Activated CD8-positive, alpha-beta memory T cell treated with anti-CD3 and anti-CD28 coated beads for 1 hour (primary cell): ENCODE measurements at places on chromosomes 3 and 15.

DNA sequence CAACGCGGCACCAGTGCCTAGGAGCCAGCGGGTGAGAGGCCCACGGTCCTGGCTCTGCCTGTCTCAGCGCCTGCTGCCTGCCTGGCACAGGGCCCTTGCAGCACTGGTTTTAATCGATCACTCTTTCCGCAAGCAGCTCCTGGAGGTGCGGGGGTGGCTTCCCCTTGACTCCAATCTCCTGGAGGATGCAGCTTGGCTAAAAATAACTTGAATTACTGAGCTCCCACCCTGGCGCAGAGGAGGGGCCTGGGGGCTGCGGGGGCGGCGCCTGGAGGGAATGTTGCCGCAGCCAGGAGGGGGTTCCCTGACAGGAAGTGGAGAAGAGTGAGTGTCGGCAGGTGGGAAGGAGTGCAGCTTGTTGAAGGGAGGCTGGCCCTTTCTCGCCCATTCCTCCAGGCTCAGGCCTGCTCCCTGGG lies 9.9 kb upstream of the RPL29 start:
- DNase-seq: no peak

DNA sequence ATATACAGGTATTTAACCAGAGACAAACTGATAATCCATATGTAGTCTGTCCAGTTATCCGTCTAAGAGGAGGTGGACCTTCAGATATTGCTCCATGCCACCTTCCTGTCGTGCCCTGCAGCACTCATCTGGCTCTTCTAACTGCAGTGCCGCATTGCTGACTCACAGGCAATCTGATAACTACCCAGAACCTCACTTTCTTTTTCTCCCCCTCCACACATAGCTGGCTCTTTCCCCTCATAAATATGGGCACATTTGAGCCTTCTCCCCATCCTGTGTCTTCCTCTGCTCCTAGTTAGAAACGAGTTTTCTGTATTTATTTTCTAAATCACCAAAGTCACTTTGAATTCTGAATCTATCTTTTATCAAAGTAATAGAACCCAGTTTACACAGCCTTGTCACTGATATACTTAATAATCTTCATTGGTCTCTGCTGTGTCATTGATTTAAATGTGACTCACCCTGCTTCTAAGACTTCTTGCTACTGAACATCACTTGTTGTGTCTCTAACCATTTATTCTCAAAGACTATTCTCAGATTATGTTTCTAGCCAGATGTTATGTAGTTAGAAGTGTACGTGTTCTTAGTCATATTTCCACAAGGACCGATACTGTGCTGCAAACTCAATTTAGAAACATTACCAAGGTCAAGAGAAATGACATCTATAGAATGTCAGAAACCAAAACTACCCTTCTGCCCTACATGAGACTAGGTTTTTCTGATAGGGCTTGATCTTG lies 17.4 kb upstream of the KCNMB2 start:
- DNase-seq: no peak

DNA sequence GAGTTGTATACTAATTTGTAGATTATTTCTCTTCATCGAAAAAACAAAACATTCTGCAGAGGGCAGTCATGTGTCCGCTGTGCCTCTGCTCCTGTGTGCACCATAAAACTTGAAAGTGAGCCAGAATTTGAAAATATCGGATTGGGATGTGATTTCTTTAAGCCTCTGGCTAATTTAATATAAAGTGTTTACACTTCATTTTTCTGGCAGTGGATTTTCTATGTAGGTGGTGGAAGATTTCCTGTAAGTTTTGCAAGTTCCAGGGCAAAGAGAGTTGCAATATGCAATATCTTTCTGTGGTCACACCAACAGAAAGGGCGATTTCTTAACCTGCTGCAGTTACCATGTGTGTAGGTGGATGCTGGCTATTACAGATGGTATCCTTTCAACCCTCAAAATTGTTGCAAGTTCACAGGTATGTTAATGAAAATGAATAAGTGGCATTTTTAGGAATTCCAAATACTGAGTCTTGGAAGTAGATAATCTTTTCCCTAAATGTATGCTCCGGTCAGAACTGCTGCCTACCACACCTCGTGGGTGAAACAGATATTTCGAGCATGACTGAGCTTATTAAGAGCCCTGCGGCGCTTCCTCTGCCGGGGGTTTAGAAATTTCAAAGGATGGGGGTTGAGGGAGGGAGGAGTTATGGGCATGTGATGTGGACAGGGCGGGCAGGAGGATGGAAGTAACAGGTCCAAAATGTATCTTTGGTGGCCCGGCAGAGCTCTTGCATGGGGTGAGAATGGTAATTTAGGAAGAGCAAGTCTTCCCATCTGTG lies 134.0 kb downstream of the PGPEP1L start:
- DNase-seq: no peak

DNA sequence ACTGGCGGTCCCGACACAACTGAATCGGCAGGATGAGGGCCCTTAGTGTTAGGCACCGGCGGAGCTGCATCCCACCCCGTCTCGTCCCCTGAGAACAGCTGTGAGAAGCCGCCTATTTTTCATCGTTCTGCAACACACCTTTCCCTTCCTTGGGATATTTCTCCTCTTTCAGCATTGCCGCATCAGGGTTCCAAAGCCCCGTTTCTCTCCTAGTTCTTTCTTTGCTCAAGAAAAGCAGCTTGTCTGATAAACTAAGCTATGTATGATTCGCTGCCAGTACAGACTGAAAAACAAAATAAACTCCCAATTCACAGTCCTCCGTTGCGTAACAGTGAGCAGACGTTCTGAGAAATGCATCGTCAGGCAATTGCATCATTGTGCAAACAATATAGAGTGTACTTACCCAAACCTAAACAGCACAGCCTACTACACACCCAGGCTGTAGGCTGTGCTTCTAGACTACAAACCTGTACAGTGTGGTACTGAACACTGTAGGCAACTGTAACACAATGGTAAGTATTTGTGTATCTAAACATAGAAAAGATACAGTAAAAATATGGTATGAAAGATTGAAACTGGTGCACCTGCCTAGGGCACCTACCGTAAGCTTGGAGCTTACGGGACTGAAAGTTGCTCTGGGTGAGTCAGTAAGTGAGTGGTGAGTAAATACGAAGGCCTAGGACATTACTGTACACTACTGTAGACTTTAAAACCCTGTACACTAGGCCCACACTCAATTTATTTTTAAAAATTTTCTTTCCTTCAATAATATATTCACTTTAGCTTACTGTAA lies 8.9 kb upstream of the ADAMTS17 start:
- no peak for DNase-seq

GRCh38 chr3:82186017-82186416 lies 424.6 kb upstream of the GBE1 start:
- no peak for DNase-seq

DNA sequence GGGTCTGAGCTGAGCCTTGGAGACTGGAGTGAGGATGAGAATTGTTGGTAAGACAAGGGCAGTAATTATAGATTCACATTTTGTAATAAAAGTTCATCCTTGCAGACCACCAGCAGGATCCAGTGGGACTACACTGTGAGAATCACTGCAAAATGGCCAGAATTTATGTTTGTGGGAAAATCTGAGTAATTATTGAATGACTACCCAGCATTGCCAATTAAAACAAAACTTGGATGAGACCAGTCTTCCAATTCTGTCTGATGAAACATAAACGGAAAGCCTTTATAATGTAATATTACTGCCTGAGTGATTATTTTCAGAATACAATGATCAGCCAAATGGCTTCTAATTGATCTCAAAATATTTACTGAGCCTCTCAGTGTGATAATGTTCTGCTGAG lies 323.3 kb upstream of the C2CD4B start:
- no peak for DNase-seq

DNA sequence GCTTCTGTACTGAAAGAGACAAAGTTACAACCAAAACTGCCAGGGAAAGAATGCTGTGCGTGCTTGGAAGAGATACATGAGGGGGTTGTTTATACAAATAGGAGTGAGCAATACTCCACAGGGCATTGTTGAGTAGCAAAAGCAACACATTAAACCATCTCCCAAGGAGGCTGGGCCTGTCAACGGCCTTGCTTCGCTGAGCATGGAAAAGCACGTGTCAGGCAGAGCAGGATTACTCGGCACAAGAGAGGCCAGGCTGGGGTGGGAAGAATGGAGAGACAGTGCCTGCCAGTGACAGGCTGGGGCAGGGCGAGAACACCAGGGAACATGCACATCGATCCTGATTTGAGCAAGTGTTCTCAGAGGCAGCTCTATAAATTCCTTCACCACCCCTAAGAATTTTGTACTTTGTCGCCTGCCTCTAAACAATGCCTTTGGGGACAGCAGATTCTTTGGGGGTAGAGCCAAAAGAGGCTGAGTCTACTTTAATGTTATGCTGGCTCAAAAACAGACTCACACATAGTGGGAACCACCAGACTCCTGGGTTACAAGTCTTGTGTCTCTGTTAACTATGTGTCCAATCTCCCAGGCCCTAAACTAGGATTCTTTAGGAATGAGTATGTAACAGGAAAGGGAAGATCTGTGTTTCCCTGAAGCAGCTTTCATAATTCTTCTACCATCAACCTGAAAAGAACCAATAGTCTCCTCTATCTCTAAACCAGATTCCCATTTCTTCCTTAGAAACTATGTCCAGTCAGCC lies 67.2 kb downstream of the LIPC start:
- DNase-seq: no peak

- no peak for DNase-seq
Measured at GRCh38 chr15:56295433-56295832, 51.8 kb upstream of the RFX7 start.

- no peak for DNase-seq
Measured at GRCh38 chr3:194103505-194103904, 32.4 kb upstream of the HES1 start.

DNA sequence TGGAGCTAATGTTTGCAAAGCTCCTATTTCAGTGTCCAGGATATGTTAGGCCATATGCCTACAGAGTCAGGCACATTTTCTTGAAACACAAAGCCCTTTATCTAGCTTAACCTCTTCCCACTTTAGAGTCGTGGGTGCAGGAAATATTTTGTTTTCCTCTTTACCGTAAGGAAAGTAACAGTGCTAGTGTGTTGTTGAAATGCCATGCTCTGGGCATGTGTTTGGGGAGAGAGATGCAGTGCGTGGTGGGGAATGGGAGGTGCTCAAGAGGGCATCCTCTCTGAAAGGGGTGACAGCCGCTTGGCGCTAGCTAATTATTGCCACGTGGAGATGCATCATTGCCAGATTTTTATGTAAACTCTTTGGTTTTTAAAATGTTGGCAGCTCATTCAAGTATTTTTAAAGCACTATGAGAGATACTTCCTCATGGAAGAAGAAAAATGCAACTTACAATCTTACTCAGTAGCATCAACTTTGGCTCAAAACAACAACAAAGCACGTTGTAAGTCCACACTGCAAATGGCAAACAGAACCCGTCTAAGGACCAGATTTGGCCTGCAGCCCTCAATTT lies 152.6 kb downstream of the LPP start:
- DNase-seq: no peak

- peak; percentile 10 for DNase-seq
Measured at GRCh38 chr3:52934630-52935530, 37.5 kb upstream of the STIMATE start.

- no peak for DNase-seq
Measured at GRCh38 chr3:131283862-131284261, 97.7 kb upstream of the NUDT16 start.

GRCh38 chr3:11699083-11699427 lies 55.3 kb upstream of the VGLL4 start:
- no peak for DNase-seq

- no peak for DNase-seq
Measured at GRCh38 chr3:52481819-52482521, 13.2 kb upstream of the STAB1 start.

GRCh38 chr3:29746163-29746760 lies 465.4 kb downstream of the RBMS3 start:
- DNase-seq: no peak

- DNase-seq: no peak
Measured at GRCh38 chr3:167491621-167492020, 17.8 kb upstream of the SERPINI2 start.

GRCh38 chr3:150764566-150764965 lies 1.6 kb upstream of the SIAH2 start:
- DNase-seq: no peak

DNA sequence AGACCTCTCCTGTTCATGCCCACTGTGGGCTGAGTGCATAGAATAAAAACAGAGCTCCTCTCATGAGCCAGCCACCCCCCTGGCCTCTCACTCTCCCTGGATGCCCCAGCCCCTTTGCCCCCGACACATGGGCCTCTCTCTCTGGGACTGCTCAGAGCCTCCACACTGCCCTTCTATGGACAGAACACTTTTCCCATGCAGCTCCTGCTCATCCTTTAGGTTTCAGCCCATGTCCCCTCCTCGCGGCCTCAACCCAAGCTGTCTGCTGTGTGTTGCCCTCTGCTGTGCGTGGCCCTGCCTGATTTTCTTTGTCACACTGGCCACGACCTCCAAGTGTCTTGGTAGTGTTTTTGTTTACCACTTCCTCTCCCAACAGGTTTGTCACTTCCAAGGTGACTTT lies 20.7 kb upstream of the PRR23E start:
- no peak for DNase-seq

GRCh38 chr15:25509703-25510102 lies 70.9 kb upstream of the UBE3A start:
- DNase-seq: no peak

GRCh38 chr15:78129751-78130287 lies 1.4 kb downstream of the CIB2 start:
- no peak for DNase-seq

DNA sequence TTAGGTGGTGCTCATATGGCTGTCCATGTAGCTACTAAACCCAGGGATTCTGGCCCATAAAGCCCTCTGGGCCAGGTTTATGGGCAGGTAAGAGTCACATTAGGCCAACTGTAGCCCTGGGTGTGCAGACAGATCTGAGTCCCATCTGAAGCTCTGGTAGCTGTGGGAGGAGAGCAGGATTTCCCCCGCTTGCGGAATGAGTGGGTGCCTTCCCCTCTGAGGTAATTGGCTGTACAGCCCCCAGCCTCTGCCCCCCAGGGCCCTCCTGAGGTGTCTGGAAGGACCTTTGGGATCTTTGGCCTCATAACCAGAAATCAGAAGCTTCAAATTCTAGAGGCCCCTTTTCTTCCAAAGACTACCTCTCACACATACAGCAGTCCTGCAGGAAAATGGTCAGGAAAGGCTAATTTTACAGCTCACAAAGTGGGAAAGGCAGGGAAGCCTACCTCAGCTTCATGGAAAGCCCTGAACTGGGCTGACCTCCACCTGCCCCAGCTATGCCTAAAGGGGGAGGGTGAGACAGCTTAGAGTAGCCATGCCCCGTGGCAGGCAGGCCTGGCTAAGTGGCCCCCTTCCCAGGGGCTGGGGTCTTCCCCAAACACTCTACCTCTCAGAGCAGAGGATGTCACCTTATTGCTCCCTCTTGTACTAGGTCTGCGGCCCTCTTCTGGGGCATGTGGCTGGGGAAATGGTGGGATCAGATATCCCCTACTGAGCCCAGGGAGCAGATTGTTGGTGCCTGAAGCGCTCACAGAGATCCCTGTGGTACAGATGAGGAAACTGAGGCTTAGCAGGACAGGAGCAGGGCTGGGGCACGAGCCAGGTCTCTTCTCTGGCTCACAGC lies 16.8 kb downstream of the HEMK1 start:
- DNase-seq: no peak

- DNase-seq: no peak
Measured at GRCh38 chr15:58178668-58179067, 40.5 kb downstream of the AQP9 start.
